WERI-Rb-1 (cell line): ENCODE measurements at places on chromosomes 11 and 22.

DNA sequence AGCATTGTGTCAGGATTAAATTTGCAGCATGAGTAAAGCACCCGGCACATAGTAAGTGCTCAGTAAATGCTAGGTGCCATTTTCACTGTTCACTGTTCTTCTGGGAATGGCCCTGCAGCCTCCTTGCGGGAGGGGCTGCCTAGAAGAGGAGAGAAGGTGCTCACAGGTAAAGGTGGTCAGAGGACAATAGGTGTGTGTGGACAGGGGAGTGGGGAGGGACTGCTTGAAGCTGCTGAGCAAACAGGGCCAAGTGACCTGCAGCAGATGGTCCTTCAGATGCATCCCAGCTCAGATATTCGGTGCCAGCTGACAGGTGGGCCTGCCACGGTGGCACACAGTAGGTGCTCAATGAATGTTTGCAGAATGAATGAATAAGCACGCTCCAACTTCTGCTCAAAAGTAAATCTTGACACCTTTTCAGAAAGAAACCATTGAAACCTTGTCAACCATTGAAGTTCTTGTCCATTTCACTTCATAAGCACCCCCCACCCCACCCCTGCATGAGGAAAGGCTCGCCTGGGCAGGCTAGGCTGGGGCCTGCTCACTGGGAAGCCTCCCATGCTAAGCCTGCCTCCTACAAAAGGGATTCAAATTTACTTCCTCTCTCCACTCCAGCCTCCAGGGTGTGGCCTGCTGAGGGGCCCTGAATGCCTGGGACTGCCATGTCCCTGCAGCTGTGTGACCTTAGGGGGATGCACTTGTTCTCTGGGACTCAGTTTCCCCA, 1.6 kb downstream of the KIAA0930 start:
- no peak for DNase-seq

- no peak for DNase-seq
Measured at GRCh38 chr11:907668-908067, 2.9 kb downstream of the CHID1 start.

DNA sequence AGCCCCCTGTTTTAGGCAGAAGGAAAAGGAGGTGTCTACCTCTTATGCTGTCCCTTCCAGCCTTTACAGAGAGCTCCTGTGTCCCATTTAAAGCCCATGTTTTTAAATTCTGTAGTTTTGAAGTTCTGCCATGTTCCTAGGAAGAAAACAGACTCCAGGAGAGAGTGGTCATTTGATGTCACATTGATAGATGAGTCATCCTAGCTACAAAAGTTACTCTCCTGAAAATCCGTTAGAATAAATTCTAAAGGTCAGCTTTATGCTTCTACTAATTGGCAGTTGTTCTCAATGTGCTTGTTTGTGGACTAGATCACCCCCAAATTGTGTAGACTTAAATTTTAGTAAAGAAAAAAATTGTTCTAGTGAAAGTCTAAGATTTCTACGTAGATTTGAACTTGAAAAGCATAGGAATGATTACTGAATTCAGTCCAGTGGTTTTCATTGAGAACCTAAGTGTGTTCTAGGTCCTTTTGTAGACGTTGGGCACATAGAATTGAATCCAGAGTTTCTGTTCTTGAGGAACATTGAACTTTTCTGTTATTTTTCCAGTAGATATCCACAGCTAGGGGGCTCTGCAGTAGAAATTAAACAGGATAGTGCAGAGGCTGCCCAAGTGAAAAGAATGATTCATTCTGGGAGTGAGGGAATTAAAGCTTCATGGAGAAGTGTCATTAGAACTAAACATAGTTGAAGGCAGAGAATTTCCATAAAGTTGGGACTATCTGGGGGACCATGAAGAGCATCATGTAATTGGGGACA, 140.6 kb upstream of the RASSF10 start:
- no peak for DNase-seq

DNA sequence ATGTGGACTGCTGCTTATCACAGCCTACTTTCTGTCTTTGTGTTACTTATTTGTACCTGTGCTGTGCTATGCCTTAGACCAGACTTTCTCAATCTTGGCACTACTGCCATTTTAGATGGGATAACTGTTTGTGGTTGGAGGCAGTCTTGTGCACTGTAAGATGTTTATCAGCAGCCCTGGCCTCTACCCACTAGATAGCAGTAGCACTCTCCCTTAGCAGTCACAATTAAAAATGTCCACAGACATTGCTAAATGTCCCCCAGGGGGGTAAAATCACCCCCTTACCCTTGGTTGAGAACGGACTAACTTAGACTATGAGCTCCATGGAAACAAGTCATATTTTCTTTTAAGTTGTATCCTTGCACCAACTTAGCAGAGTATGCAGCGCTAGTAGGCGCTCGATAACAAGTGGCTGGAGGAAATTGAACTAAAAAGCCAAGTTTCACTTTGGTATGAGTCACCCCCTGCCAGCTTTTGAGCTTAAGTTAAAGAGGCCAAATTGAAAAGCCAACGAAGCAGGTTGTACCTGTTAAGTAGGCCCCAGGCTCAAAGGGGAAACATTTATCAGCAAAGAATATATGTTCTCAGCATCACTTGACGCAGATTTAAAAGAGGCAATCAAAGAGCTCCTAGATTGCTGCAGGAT, 304.8 kb upstream of the SORL1-AS1 start:
- DNase-seq = no peak

DNA sequence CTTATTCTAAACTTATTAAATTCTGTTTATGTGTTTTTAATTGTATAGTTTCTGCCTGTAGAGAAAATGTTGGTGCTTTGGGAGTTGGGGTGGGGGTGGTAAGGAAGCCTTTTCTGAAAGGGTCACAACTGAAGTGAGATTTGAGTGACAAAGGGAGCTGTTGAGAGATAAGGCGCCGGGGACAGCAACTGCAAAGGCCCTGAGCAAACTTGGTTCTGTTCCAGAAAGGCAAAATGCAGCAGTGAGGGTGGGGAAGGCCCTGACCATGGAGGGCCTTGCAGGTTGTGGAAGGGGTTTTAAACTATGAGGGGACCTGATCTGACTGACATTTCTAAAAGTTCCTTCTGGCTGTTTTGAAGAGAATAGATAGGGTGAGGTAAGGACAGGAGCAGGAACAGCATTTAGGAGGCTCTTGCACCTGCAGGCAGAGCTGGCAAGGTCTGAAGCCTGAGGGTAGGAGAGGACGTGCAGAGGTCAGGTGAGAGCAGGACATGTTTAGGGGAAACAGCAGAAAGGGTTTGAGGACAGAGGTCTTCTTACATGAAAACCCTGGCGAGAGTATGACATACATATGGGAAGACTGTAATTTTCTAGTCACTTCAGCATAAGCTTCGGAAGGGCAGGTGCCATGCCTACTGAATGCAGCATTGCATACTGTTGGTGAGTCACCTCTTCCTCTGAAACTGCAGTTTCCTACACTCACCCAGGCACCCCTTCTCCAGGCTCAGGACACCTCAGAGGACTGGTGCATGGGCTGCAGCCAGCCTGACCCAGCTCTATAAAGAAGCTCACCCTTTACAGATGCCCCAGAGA, 190.7 kb downstream of the SNX19 start:
- no peak for DNase-seq

GRCh38 chr22:27651486-27651885, 150.1 kb downstream of the MN1 start:
- no peak for DNase-seq

DNA sequence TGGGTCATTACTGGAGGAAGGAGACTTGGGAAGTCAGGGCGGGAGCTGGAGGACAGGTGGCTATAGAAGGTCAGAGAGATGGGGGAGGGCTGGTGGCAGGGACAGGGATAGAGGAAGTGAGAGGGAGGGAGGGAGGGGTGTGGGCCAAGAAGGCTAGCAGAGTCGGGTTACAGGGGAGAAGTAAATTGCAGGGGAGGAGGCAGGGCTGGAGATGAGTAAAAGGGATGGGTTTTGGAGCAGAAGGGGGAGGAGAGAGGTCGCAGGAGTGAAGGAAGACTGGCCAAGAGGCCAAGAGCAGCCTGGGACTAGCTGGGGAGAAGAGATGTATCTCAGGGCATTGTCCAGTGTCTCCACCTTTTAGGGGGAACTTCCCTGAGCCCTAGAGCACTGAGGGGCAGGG, 33.0 kb downstream of the LRRC10B start:
- peak; percentile 85 for DNase-seq

- DNase-seq = no peak
Measured at GRCh38 chr11:18365741-18366140, 28.6 kb upstream of the LDHA start.

DNA sequence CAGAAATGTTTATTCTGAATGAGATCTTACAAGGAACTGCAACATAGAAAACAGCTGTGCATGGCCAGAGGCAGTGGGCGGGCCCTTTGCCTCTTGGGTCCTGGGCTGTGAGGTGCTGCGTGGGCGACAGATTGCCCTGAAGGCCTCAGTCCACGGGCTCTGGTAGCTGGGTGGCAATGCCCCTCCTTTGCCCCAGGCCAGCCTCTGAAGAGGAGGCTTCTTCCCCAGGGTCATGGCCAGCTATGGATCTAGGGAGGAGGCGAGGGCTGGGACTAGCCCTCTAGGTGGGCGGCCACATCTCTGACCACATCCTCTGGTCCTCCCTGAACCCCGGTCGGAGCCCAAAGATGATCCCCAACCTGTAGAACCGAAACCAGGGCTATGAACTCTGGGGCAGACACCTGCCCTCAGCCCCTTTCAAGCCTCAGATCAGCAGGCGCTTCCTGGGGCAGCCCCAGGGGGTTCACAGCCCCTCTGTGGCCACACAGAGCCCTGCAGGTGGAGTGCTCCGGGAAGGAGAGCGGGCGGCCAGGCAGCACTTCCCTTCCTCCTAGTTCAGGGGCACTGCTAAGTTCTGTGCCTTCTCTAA, 6.6 kb upstream of the CDC42BPG start:
- no peak for DNase-seq

- DNase-seq = no peak
Measured at GRCh38 chr11:120288021-120288420, 37.1 kb upstream of the TLCD5 start.

DNA sequence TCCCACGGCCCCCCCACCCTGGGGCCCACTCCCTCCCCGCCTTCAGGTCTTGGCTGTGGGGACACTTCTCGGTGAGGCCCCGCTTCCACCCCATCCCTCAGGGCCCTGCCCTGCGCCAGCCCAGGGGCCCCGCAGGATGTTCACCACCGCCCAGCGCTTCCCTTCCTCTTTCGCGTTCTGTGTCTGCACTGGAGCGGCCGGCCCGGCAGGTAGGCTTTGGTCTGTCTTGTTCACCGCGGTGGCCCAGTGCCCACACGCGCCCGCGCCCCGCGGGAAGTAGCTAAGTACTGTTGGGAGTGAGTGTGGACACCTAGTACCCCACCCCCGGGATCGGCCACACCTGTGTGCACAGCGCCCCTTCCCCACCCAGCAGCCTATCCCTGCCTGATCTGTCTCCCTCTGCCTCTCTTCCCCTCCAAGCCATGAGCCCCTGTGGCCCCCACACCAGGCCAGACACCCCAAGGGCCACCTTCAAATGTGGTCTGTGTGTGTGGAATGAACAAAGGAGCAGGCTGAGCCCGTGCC, 85.4 kb downstream of the WNT7B start:
- DNase-seq = no peak

DNA sequence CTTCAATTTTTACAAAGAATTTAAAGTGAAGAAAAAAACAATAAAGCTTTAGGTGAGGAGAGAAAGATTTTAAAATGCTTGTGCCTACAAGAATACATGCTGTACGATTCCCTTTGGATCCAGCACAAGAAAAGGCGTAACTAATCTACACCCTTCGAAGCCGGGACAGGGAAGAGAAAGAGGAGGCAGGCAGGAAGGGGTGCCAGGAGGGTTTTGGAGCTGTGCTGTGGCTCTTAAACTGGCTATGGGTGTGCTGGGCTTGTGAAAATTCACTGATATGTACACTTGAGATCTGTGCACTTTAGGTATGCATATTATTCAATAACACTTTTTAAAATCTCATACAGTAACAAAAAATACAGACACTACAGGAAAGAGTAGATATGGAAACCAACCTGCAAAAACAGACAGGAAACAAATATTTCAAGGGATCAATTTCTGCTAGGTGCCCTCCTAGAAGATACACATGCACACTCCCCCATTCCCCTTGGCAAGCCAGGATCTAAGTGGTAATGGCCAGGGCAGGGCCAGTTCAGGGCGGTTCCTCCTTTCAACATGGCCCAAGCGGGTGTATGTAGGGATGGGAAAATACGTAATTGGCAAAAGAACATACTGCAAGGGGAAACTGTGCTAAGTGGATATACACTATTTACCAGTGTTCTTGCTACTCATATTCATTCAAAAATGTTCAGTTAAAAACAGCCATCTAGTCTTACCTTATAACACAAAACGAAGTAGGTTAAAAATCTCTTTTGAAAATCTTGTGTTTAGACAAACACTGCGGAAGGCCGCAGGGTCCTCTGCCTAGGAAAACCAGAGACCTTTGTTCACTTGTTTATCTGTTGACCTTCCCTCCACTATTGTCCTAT, 54.2 kb downstream of the PACSIN2 start:
- no peak for DNase-seq

DNA sequence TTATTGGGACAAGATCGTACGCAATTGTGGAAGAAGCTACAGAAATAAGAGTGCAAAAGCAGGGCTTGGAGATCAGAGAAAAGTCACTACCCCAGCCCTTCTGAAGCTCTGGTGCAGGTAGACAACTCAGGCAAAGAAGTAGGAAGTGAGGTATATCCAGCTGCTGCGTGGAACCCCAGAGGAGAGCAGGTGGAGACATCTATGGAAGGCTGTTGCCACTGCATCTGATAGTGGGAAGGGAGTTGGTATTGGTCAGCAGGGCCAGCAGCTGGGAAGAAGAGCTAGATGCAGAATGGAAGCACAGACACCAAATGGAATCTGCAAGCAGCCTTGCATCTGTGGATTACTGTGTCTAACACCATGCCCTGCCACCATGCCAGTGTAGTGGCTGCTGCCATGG, 165.1 kb downstream of the WNT11 start:
- DNase-seq = no peak
